Esophagus muscularis mucosa (tissue), 4 donors: ENCODE measurements at places on chromosomes 11 and 22.
A peak's percentile ranks its signal among the peaks of the same experiment; 100 is the strongest.

DNA sequence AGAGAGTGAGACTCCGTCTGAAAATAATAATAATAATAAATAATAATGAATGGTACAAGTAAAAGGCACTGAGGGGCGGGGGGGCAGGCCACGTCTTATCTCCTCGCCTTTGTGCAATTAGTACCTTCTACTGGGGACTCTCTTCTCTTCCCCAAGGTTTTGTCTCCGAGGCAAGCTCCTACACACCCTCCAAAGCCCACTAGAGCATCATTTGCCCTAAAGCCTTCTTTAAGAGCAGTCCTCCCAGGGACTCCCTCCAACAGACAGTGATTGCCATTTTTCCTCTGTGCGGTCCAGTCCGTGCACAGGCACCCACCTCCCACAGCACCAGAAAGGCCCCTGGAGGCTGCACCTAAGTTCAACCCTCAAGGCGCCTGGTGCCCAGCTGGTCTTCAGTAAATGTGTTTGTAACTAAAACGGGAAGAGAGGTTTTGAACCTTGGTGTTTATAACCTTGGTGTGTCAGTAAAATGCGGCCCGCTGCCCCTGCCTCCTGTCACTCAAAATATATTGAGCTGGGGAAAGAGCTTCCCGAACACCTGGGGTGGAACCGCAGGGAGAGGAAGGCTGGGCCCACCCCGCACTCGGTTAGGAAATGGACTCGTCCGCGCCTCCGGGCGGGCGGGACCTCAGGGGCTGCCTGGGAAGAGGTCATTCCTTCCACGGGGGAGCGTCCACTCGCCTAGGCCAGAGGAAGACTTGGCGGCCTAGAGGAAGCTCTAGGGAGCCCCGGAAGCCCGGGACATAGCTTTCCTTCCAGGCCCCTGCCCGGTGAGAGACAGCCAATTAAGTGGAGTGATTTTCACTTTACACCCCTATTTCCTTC lies 4.7 kb upstream of the KDELR3 start:
- no peak for DNase-seq
- H3K4me1 ChIP-seq: peaks cover 23% of the 10 kb centered on the region
- peaks cover 37% of the 10 kb centered on the region for H3K27me3 ChIP-seq
- no peaks in the 10 kb centered on the region for H3K36me3 ChIP-seq

- H3K4me3 ChIP-seq: no peak overlapping the region
- no peaks in the 10 kb centered on the region for H3K36me3 ChIP-seq
- H3K4me1 ChIP-seq: peaks cover 49% of the 10 kb centered on the region
- H3K27me3 ChIP-seq: peaks cover 12% of the 10 kb centered on the region
- H3K27ac ChIP-seq: peak overlapping the region; percentile 63
These were observed 4.5 kb upstream of the CREB3L1 start for GRCh38 chr11:46272816-46273427.

GRCh38 chr11:35474688-35475087 lies 50.7 kb downstream of the PAMR1 start:
- no peaks in the 10 kb centered on the region for H3K36me3 ChIP-seq
- H3K27me3 ChIP-seq: no peaks in the 10 kb centered on the region
- no peak overlapping the region for H3K4me3 ChIP-seq
- H3K27ac ChIP-seq: no peak overlapping the region
- no peaks in the 10 kb centered on the region for H3K4me1 ChIP-seq
- DNase-seq: no peak

GRCh38 chr22:19885841-19886592 lies 31.3 kb upstream of the GNB1L start:
- H3K4me3 ChIP-seq: no peak overlapping the region
- no peak for DNase-seq
- H3K4me1 ChIP-seq: peaks cover 35% of the 10 kb centered on the region
- no peak overlapping the region for H3K27ac ChIP-seq
- no peaks in the 10 kb centered on the region for H3K27me3 ChIP-seq

GRCh38 chr22:44719586-44720368 lies 17.8 kb downstream of the PRR5 start:
- H3K27ac ChIP-seq: no peak overlapping the region
- no peaks in the 10 kb centered on the region for H3K27me3 ChIP-seq
- H3K4me3 ChIP-seq: no peak overlapping the region
- H3K4me1 ChIP-seq: peaks cover 5% of the 10 kb centered on the region
- no peak for DNase-seq

DNA sequence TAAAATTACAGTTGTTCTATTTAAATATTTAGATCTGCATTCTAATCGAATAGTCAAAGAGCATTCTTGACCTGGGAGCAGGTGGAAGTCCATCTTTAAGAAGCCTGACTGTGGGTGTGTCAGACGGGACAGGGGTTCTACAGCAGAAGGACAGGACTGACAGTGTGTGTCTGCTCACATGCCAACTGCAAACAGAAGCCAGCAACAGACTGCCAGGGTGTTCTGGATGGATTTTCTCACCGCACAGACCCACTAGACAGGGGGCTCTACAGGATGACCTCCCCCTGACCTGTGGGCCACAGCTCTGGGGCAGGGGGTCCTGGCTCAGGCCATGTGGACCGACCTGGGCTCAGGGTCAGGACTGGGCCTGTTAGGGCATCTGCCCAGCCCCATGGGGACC lies 22.8 kb upstream of the NAP1L4 start:
- peaks cover 81% of the 10 kb centered on the region for H3K36me3 ChIP-seq
- DNase-seq: no peak
- no peak overlapping the region for H3K4me3 ChIP-seq
- no peaks in the 10 kb centered on the region for H3K4me1 ChIP-seq
- H3K27ac ChIP-seq: no peak overlapping the region
